Suppressor macrophage (primary cell): ENCODE measurements at places on chromosomes 4 and X.

DNA sequence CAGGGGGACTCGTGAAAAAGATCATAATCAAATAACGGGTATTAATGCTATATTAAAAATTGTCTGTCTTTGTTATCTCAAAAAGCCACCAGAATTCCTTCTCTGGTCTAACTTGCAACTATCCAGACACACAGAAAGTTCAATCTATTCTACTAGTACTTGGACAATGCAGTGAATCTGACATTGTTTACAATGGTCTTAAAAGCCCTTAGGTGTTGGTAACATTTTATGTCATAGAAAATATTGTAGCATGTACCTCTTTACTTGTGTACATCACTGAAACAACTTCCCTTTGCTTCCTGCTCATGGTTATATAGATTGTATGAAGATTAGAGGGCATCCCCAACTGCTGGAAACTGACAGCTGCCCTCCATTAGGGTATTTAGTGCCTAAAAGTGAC, 71.1 kb upstream of the PPP3CA start:
- DNase-seq, result no peak

DNA sequence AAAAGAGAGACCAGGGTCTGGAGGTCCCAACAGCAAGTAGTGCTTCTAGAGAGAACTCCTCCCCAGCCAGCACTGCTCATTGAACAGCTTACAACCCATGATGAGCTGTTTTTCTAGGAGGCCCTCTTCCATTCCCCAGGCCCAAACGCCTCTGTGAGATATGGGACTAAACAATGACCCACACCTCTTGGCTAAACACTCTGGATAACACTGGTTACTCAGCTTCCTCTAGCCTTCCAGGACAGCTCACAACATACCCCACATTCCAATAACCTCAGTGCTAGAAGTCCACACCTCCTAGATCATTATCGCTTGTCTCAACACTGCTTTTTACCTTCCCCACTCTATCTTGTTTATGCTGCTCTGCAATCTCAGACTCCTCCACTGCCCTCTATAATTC, 35.4 kb upstream of the PGRMC2 start:
- DNase-seq, result no peak

DNA sequence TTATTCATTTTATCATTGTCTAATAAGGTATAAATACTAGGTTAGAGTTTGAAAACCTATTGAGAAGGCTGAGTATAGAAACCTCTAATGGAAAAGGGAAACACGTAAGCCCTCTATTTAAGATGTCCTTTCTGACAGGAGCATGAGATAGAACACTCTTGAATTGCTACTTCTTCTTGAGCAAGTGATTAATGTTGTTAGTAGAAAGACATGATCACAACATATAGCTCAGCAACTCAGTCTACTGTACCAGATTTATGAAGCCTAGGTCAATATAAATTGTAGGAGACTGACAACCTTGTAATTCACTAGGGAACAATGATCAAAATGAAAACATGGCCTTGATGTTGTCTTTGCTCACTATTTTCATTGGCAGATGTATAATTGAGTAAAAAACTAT, 189.7 kb downstream of the ANTXR2 start:
- DNase-seq, result no peak

DNA sequence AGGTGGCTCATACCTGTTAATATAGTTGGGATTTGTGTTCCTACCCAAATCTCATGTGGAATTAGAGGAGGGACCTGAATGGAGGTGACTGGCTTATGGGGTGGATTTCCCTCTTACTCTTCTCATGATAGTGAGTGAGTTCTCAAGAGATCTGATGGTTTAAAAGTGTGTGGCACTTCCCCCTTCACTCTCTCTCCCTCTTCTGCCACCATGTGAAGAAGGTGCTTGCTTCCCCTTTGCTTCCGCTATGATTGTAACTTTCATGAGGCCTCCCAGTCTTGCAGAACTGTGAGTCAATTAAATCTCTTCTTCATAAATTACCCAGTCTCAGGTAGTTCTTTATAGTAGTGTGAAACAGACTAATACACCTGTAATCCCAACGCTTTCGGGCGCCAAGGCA, 28.3 kb upstream of the WDR19 start:
- DNase-seq, result no peak

GRCh38 chrX:138877746-138878145, 166.2 kb upstream of the FGF13 start:
- DNase-seq, result no peak

- DNase-seq, result no peak
Measured at GRCh38 chr4:108130955-108131354, 37.8 kb downstream of the LEF1 start.
